ENCODE measurements at places on chromosomes 2 and 18. TPM values are rescaled to one million over a fixed set of nuclear protein-coding genes. Genes with fewer than 3 reads are reported as not detected.

GRCh38 chr2:224190936-224191270 is 151.8 kb upstream of the SERPINE2 start:
- no peak for DNase-seq

- no peak for DNase-seq
Observed at GRCh38 chr2:6053743-6054142, 361.6 kb downstream of the SOX11 start.

The IL36RN gene
- total RNA-seq, result 6.0 TPM

- DNase-seq, result no peak
Observed at GRCh38 chr2:203973676-203974075, 37.1 kb downstream of the ICOS start.

The IL37 gene
- total RNA-seq, result not detected

DNA sequence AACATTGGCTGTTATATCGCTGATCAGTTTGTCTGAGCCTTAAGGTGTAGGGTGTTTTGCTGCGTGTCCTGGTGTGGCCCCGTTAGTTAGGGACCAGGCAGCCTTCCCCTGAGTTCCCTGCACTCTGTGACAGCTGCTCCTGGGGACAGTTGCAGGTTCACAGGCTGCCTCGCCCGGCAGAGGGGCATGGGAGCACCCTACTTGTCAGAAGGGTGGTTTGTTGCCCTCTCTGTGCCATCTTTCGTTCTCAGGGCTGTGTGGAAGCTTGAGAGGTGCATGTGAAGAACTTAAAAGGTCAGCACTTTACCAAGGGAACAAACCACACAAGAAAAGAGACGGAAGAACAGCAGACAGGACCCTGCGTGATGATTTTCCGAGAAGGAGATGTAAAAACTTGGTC is 159.6 kb downstream of the LDLRAD4 start:
- no peak for DNase-seq

- no peak for DNase-seq
Observed at GRCh38 chr2:43127208-43127940, 99.0 kb downstream of the ZFP36L2 start.

The SLC38A11 gene
- 9.9 TPM for total RNA-seq

GRCh38 chr18:78977637-78978348 is 1.8 kb upstream of the SALL3 start:
- no peak for DNase-seq

GRCh38 chr2:36802952-36803351 is 106.4 kb downstream of the VIT start:
- DNase-seq, result no peak

GRCh38 chr2:128867936-128868636 is 549.4 kb upstream of the HS6ST1 start:
- no peak for DNase-seq

GRCh38 chr2:35080231-35080910 is 1275.2 kb upstream of the CRIM1 start:
- DNase-seq, result no peak

DNA sequence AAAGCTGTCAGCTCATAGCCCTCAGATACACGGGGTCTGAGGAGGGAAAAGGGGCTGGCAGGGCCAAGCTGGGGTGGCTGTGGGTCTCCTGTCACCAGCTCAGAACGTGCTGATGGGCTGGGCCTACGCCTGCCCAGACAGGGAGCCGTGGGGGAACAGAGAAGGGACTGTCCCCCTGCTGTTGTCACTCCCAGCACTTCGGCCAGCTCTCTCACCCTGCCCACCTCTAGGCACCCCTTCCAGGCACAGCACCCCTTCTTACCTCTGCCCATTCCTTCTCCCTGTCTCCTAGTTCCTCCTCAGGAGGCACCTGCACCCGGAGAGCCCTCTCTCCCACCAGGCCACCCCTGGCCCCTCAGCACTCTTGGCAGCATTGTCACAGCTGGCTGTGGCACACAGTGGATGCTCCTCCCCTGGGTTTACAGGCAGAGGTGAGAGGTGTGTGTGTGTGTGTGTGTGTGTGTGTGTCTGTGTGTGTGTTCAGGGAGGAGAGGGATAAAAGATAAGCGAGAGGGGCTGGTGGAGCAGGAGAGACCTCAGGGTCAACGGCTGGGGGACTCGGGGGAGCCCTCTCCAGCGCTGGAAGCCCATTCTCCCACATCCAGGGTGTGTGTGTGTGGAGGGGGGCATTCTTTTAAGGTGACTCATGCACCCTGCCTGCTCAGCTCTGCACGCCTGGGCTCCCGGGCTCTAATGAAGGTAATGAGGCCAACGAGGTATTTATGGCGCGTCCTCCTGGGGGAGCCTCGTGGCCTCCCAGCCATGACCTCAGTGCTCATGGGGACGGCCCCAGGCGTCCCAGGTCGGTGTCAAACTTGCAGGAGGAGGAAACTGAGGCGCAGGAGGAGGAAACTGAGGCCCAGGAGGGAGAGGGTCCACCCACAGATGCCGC is 66.1 kb upstream of the SMAD7 start:
- peak; percentile 72 for DNase-seq

The AMMECR1L gene
- total RNA-seq, result 11.6 TPM

- DNase-seq, result peak; percentile 98
Observed at GRCh38 chr2:227406177-227407031, 18.7 kb upstream of the SCYGR1 start.

The ZNF24 gene
- 58.5 TPM for total RNA-seq

GRCh38 chr2:63853527-63854310 is 12.0 kb downstream of the UGP2 start:
- peak; percentile 22 for DNase-seq

GRCh38 chr18:46282177-46282570 is 178.0 kb downstream of the HAUS1 start:
- no peak for DNase-seq

The DSG1 gene
- total RNA-seq, result 26.5 TPM

GRCh38 chr2:155377266-155377680 is 678.8 kb downstream of the KCNJ3 start:
- DNase-seq, result peak; percentile 22

The THSD7B gene
- 2.2 TPM for total RNA-seq

- no peak for DNase-seq
Observed at GRCh38 chr2:20433249-20433648, 13.6 kb upstream of the RHOB start.

Measured in umbilical cord (tissue), 2 donors.